ENCODE measurements at places on chromosomes 6 and 20.

- DNase-seq = no peak
Observed at GRCh38 chr6:17923401-17923863, 64.0 kb downstream of the KIF13A start.

- DNase-seq = no peak
Observed at GRCh38 chr6:104630955-104631354, 228.8 kb downstream of the HACE1 start.

DNA sequence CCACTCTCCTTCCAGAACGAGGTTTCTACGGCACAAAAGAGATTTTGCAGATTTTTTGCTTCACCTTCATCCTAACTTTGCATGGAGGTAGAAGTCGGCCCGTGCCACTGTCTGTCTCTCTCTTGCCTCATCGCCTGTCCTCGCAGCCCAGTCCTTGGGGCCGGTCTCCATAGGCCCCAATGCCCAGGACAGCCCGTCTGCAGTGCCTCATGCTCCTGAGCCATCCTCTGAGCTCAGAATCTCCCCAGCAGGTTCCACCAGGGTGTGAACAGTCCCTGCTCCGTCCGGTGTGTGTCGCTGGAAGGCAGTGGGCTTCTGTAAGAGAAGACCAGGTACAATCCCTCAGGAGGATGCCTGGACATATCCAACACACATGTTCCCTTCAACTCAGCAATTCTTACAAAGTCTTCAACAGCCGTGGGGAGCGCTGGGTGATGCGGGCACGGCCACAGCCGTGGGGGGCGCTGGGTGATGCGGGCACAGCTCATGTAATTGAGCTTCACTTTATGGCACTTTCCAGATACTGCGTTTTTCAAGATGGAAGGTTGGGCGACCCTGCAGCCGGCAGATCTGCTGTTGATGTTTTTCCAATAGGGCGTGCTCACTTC lies 231.9 kb downstream of the DLL1 start:
- no peak for DNase-seq

DNA sequence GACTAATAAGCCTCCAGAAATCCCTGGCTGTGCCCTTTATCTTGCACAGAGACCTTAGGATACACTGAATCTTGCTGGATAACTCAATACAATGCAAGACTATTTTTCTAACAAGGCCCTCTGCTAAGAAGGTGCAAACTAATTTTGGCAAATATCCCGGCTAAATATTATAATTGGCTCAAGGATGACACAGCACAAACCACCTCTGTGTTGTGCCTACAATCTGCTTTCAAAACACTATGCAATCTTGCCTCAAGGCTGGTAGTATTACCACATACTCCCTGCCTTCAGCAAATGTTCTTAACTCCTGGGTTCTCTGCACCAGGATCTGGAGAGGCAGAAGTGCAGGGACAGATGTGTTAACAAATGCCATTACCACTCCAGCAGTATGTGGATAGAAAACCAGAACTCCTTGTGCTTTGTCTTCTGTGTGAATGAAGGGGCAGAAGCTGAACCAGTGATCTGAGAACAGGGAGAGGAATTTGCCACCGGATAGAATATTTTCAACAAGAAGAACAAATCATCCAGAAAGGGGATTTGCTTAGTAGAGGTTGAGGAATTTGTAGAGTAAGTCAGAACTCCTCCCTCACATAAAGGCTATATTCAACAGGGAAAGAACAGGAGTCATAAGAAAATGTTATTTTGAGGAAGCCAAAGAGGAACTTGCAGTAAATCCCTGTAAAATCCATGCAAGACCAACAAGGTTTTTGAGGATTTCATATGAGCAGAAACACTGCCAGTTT lies 74.1 kb upstream of the SLC4A11 start:
- no peak for DNase-seq

DNA sequence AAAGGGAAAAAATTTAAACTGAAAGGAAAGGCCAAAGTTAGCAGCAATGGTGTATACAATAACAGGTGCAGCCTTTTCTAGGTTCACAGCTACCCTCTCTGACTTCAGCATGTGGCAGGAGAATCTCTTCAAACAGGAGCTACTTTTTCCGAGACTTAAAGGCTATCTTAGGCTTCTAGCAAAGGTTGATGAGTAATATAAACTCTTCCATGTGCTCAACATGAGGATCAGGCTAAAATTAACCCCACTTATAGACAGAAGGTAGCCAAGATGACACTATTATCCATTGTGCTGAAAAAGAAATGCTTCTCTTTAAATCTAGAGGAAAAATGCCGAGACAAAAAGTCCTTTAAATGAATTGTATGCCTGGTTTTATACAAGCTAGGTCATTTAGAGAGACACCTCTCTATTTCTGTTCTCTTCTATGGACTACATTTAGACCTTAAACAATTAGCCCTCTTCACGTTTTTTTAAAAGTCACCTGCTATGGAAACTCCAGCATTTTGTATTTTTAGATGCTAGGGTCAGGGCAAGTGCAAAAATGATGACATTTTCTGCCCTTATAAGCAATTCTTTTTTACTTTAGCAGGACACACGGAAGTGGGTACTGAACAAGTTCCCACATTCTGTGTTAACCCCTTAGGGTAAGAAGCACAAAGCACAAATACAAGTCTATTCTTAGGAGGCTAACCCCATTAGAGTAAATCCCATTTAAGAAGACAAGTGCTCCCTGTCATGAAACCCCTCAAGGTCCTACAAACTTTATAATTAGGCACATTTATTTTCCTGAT lies 216.8 kb upstream of the CITED2 start:
- DNase-seq = no peak

- no peak for DNase-seq
Observed at GRCh38 chr20:4022386-4023286, 7.3 kb upstream of the RNF24 start.

- DNase-seq = no peak
Observed at GRCh38 chr6:33915134-33915533, 111.3 kb upstream of the MLN start.

GRCh38 chr20:51470907-51471411 lies 71.6 kb downstream of the NFATC2 start:
- no peak for DNase-seq

GRCh38 chr20:20201639-20202038 lies 149.3 kb downstream of the CFAP61 start:
- no peak for DNase-seq

DNA sequence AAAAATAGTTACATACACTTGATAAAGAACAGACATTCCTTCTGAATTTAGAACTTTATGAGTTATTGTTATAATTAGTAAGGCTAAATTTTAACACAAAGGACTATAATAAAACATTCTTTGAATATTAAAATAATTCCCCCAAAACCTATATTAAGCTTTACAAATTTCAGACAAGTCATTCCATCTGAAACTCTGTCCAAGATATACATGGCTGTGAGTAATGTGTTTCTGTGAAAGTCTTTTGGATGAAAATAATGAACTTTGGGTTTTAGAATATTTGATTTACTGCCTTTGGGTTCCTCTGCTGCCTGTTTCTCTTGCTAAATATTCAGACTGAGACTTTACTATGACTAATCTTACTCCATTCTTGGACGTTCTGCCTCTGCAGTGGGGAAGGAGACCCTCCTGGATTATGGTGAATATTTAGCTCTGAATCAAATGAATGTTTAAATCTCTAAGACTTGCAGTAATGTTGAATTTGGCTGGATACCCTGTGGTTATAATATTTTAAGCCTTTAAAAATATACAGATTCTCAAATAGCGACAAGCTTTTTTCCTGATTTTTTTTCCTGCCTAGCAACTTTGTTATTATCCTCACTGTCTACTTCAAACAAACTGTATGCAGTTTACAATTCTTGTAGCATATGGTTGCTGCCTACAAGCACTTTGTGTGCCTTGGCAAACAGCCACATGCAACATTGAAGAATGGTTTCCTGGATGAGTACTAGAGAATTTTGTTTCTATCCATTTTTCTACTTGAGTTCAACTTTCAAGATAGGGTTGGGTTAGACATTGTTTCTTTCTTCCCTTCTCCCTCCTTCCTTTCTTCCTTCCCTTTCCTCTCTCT lies 51.4 kb downstream of the TXLNB start:
- no peak for DNase-seq
